ENCODE measurements at places on chromosomes 5 and 9.

DNA sequence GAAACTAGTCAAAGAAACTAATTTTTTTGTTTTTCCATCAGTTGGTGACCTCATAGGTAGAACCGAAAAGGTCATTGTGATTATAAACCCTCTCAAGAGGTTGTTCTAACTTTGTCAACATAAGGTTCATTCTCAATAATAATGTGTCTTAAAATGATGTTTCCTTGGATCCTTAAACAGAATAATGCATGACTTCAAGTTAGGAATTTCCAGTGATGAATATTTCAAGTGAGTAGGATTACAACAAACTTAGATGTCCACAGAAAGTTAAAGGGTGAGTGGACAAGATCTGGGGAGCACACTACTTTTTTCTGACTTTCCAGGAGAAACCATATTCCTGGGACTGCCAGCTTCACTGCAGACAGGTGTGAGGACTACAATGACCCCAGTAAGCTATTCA lies 239.0 kb upstream of the PTGER4 start:
- no peak for DNase-seq

GRCh38 chr5:127785098-127785927 lies 82.1 kb downstream of the CCDC192 start:
- DNase-seq, result no peak

GRCh38 chr9:71279151-71279739 lies 157.8 kb upstream of the TRPM3 start:
- no peak for DNase-seq

GRCh38 chr5:66438696-66439095 lies 157.5 kb upstream of the MAST4 start:
- no peak for DNase-seq

DNA sequence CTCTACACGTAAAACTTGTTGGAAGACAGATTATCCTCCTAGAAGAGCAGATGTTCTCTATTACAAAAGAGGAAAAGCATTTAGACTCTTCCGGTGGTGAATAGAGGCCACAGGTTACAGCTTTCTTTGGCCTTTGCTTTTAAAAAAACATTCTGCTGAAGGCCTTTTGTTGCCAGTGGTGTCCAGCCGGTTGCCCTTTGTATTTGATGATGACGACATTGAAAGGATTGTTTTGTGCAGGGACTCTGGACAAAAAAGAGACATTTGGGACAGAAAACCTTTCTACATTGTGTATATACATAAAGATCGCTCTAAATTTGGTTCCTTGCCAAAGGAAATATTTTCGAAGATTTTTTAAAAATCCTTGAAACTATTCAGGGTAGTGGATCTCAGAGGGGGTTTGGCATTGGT lies 180.3 kb downstream of the C9orf152 start:
- no peak for DNase-seq

DNA sequence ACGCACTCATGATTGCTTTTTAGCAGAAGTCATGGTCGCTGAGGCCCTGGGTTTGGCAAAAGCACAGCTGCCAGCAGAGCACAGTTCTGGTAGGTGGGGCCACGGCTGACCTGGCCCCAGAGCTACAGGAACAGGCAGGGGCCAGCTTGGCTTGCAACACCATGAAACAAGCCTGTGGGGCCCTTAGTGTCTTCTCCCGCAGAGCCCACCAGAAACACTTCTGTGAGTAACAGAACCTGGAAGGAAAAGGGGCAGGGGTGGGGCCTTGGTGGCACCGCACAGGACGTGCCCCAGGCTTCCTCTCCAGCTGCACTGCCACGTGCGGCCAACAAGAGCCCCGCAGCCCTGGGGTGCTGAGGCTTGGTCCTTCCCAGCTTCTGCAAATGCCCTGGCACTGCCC lies 4.8 kb downstream of the ASB6 start:
- DNase-seq, result no peak

- no peak for DNase-seq
Measured at GRCh38 chr5:32195265-32195664, 21.1 kb upstream of the GOLPH3 start.

- DNase-seq, result no peak
Measured at GRCh38 chr5:127919006-127919796, 164.4 kb upstream of the SLC12A2 start.

DNA sequence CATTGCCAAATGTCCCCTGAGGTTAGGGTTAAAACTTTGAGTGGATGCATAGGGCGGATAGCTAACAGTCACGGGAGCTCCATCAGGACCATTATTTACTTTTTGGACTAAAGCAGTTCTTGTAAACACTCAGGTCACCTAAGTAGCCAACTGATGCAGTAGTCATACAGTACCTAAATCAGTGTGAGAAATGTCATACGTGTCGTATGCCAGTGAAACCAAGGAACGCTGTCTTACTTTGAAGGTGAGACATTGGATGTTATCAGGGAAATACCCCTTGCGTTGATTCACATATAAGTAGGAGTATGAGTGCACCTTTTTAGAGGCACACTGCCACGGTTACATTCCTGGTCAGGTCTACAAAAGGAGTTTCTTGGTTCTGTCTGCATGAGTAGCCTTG lies 101.9 kb downstream of the LNPEP start:
- DNase-seq, result no peak

DNA sequence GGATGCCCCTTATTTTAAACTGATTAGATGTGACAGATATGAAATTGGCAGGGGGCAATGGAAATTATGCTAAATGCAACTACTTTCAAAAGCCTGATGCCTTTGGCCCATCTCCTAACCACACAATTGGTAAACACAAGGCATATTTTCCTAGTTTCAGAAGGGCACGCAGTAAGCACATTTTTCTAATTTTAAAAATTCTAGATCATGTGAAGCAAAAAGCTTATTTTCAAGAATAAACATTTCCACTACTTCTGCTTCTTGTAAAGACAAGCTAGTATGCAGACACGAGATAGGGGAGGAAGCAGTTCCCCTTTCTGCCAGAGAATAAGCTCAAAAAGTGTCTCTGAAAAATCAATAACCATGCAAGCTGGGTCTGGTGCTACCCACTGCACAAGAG lies 67.7 kb downstream of the ABCA1 start:
- no peak for DNase-seq

- no peak for DNase-seq
Measured at GRCh38 chr5:177064500-177065277, 22.0 kb upstream of the FGFR4 start.

DNA sequence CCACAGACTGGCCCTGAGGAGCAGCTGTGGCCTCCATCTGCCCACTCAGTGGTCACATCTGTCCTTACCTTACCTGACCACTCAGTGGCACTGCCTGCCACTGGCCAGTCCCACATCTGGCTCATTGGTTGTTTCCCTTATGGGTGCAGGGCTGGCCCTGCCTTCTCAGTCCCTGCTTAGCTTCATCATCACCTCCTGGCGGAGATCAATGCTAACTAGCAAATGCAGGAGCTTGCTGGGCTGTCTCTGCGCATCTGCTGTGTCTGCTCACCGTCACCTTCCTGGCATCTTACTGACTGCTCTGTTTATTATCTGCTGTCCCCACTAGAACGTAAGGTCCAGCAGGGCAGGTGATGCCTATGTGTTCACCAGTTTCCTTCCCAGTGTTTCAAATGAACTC lies 356.9 kb downstream of the SEMA5A start:
- no peak for DNase-seq

GRCh38 chr5:80759866-80760577 lies 105.2 kb upstream of the DHFR start:
- no peak for DNase-seq

- no peak for DNase-seq
Measured at GRCh38 chr5:42982107-42982622, 58.0 kb downstream of the ANXA2R start.

- DNase-seq, result no peak
Measured at GRCh38 chr5:5616247-5616895, 193.9 kb downstream of the ICE1 start.

- no peak for DNase-seq
Measured at GRCh38 chr9:86659413-86660046, 287.8 kb downstream of the GAS1 start.

DNA sequence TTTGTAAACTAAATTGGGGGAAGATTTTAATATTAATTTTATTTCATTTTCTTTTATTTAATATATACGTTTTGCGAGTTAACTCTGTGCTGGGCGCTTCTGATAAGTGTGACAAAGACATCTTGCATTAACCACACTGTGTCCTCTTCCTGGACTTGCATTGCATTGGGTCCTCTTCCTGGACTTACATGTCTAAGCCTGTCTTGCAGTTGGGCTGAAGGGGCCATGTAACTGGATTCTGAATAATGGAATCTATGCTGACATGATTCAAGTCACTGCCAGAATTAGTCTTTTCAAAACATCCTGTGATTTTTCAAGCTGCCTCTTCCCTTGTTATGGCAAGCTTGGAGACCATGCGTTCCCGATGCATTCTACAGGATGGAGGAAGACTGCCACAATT lies 122.6 kb downstream of the TRIM32 start:
- no peak for DNase-seq

- no peak for DNase-seq
Measured at GRCh38 chr9:15059003-15059402, 148.8 kb upstream of the FREM1 start.

GRCh38 chr5:73966451-73966850 lies 340.5 kb downstream of the ARHGEF28 start:
- DNase-seq, result no peak

- no peak for DNase-seq
Measured at GRCh38 chr5:77492653-77493000, 511 bp upstream of the WDR41 start.

GRCh38 chr9:69535911-69536310 lies 136.3 kb downstream of the APBA1 start:
- DNase-seq, result no peak

DNA sequence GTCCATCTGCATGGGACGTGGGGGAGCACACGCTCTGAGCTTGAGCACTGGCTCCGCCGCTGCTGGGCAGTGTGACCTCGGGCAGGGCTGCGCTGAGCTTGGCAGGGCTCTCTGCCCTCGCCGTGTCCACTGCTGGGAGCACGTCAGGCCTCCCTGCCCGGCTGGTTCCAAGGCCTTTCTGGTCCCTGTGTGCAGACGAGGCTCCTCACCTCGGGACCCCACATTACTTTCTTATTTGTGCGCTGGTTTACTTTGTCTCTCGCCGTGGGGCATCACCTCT lies 43.9 kb downstream of the RXRA start:
- DNase-seq, result no peak

- DNase-seq, result no peak
Measured at GRCh38 chr5:93151896-93152295, 429.1 kb downstream of the NR2F1-AS1 start.

DNA sequence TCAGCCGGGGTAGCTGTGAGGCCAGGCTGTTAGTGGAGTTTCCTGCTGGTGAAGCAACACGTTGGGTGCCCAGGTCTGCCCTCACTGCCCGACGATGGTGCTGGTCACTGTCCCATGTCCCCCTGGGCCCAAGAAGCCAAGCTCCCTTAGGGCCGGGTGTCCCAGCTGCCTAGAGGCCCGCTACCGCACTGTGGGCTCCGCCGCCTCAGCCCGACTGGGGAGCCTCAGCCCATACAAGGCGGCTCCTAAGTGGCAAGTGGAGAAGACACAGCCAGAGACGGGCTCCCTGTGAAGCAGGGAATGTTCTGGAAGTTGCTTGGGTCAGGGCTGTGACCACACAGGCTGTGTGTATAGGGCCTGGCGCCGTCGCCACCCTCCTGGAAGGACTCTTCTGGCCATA lies 96.9 kb downstream of the RXRA start:
- no peak for DNase-seq

DNA sequence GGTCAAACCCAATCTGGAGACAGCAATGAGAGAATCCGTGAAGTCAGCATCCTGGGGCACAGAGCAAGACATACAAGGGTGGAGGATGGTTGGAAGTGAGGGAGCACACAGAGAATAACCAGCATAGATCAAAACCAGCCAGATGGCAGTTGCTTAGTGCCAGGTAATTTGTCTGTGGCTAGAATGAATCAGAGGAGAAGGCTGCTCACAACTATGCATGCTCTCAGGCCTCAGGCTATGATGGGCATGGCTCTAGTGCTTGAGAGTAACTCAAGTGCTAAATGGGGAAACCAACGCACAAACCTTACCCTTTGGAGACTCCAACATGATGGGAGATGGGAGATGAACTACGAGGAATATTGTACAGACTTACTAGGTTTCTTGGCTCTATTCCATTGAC lies 160.8 kb downstream of the DMRT2 start:
- DNase-seq, result no peak

GRCh38 chr5:65204966-65205365 lies 276.8 kb downstream of the ADAMTS6 start:
- DNase-seq, result no peak

DNA sequence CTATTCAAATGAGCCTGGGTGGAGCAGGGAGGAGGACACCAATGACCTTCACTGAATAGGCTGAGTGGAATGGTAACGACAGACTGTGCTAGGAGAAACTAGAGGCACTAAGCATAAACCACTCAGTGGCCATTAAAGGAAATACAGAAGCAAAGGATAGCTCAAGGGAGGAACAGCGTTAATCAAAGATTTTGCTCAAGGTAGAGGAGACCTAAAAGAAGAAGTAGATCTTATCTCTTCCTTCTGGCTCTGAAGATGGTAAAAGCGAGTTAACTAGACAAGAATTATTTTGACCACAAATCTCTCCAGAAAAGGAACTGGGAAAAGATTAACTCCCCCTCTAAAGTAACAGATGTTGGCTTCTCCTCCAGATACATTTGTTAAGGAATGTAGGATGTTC lies 299.6 kb downstream of the EPB41L4A start:
- DNase-seq, result no peak

- no peak for DNase-seq
Measured at GRCh38 chr9:127225801-127226625, 38.6 kb upstream of the GARNL3 start.

GRCh38 chr9:34338665-34339385 lies 9.5 kb downstream of the NUDT2 start:
- DNase-seq, result no peak

DNA sequence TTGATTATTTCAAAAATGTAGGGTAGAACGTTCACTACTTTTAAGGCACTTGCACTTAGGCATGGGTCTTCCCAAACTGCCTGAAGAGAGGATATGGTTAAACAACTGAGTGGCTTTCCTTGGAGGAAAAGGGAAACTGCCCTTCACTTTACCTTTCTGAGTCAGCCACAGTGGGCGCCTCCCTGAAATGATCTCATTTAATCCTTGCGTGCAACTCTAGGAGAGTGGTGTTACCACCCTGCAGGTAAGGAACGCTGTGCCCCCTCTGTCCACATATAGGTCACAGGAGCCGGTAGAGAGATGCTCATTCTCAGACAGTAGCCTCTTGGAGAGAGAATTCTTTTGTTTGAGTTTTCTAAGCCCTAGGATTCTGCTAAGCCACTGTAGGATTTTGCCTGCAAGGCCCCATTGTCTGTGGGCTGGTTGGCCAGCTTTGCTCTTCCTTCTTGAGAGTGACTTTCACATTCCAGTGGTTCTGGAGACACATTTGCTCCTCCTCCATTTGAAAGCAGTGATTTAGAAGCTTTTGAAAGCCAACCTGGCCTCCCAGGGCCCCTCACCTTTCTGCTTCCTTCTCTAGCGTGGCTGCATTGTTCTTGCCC lies 110.3 kb upstream of the CTSL start:
- no peak for DNase-seq

DNA sequence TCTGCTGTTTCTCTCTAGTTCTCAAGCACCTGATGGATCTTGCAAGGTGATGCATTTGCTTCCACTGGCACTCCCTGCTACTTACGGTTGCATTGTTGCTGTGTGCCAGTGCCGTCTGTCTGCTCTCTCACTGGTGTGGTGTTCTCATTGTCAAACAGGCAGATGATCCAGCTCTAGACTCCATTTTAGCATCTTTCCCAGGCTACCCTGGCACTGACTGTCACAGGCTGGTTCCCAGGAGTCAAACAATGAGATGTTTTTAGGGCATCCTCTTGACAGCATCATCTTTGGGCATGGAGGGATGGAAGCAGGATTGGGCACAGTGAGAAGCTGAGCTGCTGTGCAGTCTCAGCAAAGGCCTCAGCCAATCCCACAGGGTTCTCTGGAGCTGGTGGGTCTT lies 12.9 kb downstream of the MTRR start:
- no peak for DNase-seq

GRCh38 chr5:102583276-102584124 lies 84.7 kb upstream of the SLCO6A1 start:
- DNase-seq, result no peak
